ENCODE measurements at places on chromosomes 2 and 18.

- no peak for DNase-seq
Measured at GRCh38 chr2:23599667-23600066, 214.7 kb downstream of the KLHL29 start.

GRCh38 chr2:144516981-144517865 is 2.7 kb downstream of the ZEB2 start:
- no peak for DNase-seq

- no peak for DNase-seq
Measured at GRCh38 chr18:28584731-28585130, 407.8 kb upstream of the CDH2 start.

- no peak for DNase-seq
Measured at GRCh38 chr2:215949991-215950404, 63.4 kb downstream of the MREG start.

GRCh38 chr2:200408428-200409316 is 101.2 kb downstream of the KCTD18 start:
- DNase-seq, result no peak

DNA sequence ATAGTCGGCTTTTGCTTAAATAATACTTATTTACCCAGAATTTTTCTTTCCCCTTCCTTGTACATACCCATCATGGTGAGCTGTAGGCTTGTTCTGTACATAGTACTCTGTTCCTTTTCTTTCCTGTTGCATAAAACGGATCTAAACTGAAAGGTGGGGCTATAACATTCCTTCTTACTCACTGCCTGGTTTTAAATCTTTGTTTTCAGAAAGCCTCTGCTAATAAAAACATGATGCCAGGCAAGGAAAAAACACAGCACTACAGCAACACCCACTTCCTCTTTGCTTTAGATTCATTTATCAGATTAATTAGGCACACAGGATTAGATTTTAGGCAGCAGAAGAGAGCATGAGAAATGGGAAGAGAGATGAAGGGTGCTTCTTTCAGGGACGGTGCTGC is 19.6 kb upstream of the STON1 start:
- DNase-seq, result no peak

- no peak for DNase-seq
Measured at GRCh38 chr2:696463-696862, 19.3 kb upstream of the TMEM18 start.

DNA sequence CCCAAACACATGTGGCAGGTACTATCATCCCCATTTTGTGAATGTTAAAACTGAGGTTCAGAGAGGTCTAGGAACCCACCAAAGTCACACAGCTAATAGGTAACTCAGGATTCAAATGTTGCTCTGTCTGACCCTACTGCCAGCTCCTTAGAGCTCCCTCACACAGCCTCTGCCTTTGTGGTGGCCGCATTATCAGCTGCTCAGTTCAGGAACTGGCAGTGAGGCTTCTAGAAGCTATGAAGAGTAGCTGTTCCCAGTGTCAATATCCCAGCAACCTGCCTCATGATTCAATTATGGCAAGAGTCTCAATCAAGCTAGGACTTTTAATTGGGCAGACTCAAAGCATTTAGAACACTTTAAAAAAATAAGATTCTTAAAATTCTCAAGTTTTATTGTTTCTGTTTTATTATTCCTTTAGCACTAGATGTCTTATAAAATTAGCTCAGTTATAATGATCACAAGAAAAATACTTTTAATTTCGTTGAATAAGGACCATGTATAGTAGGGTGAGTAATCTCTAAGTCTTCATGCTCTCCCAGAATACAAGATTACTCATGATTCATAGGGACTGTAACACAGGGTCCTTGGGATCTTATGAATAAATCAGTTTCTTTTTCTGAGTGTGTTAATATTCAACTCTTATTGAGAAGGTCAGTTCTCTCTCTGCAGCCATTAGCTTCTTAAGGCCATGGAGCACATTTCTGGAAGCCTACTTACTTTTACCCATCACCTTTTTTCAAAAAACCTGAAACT is 342.7 kb downstream of the RND3 start:
- DNase-seq, result no peak

DNA sequence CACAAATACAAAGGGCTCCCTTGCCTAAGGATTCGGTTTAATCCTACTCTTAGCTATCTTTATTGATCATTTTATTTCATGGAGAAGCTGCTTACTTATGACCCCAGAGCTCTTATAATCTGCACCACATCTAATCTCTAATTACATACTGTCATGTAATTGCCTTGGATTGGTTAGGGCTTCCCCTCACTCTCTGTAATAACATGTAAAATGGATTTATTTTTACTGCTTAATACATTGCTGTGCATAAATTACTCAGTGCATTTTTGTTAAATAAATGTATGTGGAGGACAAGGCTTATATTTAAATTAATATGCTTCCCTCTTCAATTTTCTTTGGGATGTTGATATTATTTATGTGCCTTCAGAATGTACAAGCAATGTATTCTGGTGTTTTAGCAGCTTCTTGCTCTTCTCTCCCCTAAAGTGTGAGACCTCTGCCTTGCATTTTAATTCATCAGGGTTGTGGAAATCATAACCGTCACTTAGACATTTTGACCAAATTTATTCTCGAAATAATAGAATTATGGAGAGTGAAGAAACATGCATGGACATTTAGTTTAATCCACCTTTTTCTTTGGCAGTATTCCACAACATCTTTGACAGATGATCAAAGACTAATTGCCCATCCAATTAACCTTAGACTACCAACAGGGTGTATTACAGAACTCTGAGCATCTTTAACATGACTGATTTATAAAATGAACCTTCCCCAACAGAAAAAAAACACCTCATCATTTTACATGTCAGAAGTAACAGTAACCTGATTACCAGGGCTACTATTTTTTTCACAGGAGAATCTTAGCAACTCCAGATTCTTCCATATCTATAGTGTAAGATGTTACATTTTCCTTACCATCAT is 692.6 kb downstream of the LRRTM4 start:
- no peak for DNase-seq

GRCh38 chr2:144374163-144374661 is 145.7 kb downstream of the ZEB2 start:
- DNase-seq, result no peak

DNA sequence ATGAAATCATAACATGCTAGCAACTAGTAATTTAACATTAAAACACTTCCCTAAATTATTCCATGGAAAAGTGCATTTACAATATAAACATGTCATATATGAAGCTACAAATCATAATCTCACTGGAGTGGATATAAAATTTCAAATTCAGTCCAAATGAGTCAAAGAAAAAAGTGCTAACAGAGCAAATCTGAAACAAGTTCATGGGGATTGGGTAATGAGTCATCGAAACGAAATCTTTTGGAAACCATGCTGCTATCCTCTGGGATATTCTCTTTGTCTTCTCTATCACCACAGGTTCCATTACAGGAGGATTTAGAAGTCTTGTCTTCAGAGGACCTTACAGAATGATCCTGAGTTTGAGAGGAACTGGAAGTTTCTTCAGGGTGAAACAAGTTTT is 34.1 kb downstream of the STK17B start:
- no peak for DNase-seq

DNA sequence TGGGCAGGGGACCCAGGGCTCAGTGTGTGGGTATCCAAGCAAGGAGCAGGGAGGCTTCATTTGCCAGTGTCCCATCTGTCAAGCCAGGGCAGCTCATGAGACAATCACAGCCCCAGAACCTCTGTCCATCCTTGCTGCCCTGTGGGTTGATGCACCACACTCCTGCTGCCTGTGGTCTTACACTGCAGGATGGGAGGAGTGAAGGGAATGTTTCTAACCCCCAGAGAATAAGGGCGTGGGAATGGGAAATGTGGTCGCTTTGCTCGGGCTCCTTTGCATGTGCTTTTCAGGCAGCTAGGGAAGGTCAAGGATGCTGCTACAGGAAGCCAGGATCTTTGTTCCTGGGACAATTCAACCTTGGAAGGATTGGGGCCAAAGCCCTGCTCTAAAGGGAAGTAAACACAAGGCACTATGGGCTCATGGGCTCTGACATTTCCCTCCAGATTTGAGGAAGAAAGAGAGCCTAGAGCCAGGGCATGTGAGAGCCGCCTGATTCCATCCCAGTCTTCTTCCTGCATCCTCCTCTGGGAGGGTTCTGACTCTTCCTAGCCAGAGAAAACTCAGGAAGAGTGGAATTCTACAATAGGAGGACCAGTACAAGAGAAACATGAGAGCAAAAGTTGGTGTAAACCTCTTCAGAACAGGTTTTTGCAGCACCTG is 18.8 kb upstream of the MAP3K20 start:
- DNase-seq, result no peak

DNA sequence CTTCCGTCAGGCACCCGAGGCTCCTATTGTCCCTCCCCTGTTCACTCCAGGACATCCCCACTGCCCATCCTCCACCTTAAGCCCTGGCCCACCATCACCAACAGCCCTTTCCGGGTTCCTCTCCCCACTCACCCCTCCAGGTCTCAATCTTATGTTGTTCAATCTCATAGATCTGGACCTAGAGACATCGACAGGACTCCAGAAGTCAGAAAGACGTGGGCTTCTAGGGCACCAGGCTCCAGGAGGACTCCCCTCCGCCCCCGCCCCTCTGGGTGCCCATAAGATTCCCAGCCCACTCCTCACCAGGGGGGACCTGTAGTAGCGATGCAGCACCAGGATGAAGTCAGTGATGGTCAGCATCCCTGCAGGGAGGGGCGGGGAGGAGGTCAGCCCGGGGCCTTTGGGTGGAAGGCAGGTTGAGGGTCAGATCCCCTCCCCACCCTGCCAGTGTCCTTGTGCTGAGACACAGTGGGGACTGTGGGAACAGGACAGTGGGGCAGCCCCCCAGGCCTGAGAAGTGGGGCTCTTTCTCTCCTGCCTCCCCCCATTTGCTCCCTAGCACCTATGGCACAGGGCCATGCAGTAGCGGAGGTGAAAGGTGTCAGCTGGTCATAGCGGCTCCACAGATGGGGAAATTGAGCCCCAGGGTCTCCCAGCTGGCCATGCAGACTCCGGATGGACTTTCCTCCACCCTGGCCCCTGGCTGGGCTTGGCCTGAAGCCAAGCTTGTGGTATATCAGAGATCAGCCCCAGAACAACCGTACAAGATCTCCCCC is 3.7 kb downstream of the PRKAG3 start:
- DNase-seq, result no peak

GRCh38 chr2:227370791-227371312 is 8.3 kb downstream of the TM4SF20 start:
- no peak for DNase-seq

DNA sequence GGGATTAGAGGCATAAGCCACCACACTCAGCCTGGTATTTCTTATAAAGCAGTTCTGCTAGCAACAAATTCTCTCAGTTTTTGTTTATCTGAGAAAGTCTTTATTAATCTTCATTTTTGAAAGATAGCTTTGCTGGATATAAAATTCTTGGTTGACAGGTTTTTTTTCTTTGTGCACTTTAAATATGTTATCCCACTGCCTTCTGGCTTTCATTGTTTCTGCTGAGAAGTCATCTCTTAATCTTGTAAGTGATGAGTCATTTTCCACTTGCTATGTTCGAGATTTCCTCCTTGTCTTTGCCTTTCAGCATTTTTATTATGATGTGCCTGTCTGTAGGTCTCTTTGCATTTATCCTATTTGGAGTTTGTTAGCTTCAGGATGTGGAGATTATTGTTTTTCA is 5.9 kb upstream of the ELAC1 start:
- no peak for DNase-seq

Measured in activated T-helper 1 cell treated with Interleukin-2 at 50 U/mL for 16 hours (primary cell).